Posterior vena cava (tissue), 2 donors: ENCODE measurements at places on chromosomes 3 and 15. TPM values are rescaled to one million over a fixed set of nuclear protein-coding genes. Genes with fewer than 3 reads are reported as not detected.

Gene C3orf22
- not detected for total RNA-seq

DNA sequence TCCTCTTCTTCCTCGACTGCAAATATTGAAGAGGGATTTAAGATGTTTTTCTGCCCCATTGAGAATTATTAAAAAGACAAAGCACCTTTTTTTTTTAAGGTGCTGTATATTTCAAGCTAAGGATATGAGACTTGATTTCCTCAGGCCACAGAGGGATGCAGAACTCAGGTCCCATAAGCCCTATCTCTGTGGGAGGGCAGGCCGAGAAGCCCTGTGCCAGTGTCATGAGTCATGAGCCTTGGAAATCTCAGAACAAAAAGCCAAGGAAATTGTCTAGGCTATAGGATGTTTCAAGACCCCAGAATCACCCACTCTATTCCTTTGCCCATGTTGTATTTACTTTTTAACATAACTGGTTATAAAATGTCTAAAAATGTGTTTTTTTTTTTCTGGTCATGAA, 7.3 kb downstream of the ESYT3 start:
- DNase-seq = no peak

DNA sequence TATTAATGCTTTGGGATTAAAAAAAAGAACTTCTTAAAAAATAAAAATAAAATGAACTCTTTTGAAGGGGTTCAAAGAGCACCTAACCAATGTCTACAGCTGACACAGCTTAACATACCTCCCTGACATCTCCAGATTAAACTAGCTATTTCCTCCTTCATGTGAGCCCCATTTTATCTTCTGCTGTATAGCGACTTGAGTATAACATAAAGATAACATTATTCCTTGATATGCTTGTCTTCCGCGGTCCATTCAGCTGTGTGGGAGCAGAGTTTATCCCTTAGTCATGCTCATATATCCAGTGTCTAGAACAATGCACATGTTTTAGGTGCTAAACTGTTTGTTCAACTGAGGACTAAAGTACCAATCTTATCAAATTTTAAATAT, 7.8 kb upstream of the CHRM5 start:
- DNase-seq = no peak

DNA sequence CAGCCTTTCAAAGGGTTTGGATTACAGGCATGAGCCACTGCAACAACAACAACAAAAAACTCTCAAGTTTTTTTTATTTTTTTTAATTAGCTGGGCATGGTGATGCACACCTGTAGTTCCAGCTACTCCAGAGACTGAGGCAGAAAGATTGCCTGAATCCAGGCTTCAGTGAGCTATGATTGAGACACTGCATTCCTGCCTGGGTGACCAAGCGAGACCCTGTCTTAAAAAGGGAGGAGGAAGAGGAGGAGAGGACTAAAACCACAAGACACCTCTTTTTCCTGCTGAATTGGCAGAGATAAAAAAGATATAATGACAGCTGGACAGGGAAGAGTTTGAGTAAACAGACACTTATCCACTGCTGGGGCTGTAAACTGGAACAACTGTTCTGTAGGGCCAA, 22.7 kb upstream of the CHRNB4 start:
- no peak for DNase-seq

DNA sequence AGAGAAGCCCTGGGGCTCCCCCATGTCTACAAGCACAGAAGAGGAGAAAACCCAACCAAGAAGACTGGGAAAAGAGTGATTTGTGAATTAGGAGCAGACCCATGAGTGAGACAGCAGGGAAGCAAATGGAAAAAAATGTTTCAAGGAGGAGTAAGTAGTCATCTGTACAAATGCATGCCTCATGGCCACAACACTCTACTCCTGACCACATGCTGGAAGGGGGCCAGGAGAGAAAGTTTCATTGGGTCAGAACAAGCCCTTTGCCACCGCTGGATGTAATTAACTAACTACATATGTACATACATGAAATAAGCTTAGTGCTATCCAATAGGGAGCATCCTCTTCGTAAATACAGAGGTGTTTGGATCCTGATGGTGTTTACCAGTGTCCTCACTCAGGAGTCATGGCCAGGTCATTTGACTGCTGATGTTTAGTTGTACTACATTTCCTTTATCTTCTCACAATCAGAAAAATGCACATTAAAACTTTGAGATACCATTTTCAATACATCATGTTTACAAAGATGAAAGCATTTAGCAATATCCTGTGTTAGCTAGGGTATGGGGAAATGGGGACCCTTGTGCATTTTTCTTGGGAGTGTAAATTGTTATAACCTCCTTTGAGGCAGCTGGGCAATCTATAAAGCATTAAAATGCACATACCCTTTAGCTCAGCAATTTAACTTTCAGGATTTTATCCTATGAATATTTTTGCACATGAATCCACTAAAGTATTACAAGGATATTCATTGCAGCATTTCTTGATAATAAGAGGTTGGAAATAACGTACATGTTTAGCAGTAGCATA, 27.1 kb downstream of the CLRN1 start:
- DNase-seq = no peak

Gene MFSD1
- total RNA-seq = 80.3 TPM

- no peak for DNase-seq
Observed at GRCh38 chr3:125033135-125033534, 22.7 kb downstream of the HEG1 start.

DNA sequence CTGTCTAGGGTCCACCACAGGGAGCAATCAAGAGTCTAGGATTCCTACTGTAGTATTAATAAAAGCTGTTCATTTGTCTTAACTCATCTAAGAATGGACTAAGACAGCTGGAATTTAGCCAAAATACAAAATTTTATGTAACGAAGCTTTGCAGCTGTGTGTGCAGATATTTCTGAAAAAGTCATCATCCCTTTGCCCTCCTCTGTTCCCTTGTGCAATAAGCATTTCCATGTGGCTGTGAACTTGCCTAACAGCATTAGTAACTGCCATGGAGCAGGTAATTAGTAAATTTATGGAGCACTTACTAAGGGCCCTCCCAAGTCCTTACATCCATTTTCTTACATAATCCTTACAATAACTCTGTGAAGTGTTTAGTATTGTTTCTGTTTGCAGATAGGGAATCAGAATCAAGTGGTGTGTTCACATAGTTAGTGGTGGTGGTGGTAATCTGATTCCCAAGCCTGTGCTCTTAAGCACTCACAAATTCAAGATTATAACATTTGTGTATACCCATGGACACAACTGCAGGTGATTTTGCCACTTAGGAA, 114.5 kb downstream of the RARB start:
- DNase-seq = no peak

- no peak for DNase-seq
Observed at GRCh38 chr3:57069503-57069902, 9.0 kb downstream of the SPATA12 start.

Gene RTP4
- 3.0 TPM for total RNA-seq

- no peak for DNase-seq
Observed at GRCh38 chr15:62534996-62535395, 369.9 kb upstream of the C2CD4B start.

Gene ACOX2
- 20.6 TPM for total RNA-seq

GRCh38 chr3:13346481-13347389, 73.4 kb downstream of the NUP210 start:
- DNase-seq = no peak

- no peak for DNase-seq
Observed at GRCh38 chr15:64803526-64803925, 21.9 kb downstream of the PIF1 start.

GRCh38 chr3:126617571-126617970, 37.4 kb downstream of the TXNRD3 start:
- no peak for DNase-seq

DNA sequence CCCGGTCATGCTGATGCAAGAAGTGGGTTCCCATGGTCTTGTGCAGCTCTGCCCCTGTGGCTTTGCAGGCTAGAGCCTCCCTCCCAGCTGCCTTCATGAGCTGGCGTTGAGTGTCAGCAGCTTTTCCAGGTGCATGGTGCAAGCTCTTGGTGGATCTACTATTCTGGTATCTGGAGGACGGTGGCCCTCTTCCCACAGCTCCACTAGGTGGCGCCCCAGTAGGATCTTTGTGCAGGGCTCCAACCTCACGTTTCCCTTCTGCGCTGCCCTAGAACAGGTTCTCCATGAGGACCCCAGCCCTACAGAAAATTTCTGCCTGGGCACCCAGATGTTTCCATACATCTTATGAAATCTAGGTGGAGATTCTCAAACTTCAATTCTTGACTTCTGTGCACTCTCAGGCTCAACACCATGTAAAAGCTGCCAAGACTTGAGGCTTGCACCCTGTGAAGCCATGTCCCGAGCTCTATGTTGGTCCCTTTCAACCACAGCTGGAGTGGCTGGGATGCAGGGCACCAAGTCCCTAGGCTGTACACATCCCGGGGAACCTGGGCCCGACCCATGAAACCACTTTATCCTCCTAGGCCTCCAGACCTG, 238.4 kb upstream of the MDFIC2 start:
- peak; percentile 92 for DNase-seq

GRCh38 chr3:44914936-44915335, 40.5 kb downstream of the TGM4 start:
- DNase-seq = no peak

DNA sequence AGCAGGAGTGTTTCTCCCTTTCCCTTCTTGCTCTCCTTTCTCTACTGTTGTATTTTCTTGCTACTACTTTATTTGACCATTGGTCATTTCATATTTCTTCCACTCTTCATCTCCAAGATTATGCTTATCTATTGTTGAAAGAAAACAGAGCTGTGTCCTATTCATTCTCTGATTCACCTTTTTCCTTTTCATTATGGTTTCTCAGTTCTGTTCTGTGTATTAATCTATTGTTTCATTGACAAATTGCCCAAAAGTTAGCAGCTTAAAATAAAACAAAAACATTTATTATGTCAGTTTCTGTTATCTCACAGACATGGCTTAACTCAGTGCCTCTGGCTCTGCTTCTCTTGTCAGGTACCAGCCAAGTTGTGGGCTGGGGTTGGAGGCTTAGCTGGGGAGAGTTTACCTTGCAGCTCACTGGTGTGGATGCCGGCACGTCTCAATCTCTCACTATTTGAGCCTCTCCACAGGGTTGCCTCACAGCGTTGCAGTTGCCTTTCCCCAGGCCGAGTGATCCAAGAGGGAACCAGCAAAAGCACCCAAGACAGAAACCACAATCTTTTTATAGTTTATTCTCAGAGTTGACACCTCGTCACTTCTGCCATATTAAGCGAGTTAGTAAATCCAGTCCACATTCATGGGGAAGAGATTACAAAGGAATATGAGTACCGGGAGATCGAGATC, 36.9 kb upstream of the FILIP1L start:
- no peak for DNase-seq

Gene ECE2
- not detected for total RNA-seq

Gene CACNA1D
- 1.9 TPM for total RNA-seq

Gene AMOTL2
- total RNA-seq = 56.5 TPM

GRCh38 chr3:73365756-73366397, 258.9 kb downstream of the PDZRN3 start:
- peak; percentile 91 for DNase-seq

GRCh38 chr15:43893956-43894355, 67.2 kb downstream of the WDR76 start:
- DNase-seq = no peak

Gene DGKG
- 18.2 TPM for total RNA-seq
